ENCODE measurements at places on chromosomes 7 and 10. TPM values are rescaled to one million over a fixed set of nuclear protein-coding genes. Genes with fewer than 3 reads are reported as not detected.

DNA sequence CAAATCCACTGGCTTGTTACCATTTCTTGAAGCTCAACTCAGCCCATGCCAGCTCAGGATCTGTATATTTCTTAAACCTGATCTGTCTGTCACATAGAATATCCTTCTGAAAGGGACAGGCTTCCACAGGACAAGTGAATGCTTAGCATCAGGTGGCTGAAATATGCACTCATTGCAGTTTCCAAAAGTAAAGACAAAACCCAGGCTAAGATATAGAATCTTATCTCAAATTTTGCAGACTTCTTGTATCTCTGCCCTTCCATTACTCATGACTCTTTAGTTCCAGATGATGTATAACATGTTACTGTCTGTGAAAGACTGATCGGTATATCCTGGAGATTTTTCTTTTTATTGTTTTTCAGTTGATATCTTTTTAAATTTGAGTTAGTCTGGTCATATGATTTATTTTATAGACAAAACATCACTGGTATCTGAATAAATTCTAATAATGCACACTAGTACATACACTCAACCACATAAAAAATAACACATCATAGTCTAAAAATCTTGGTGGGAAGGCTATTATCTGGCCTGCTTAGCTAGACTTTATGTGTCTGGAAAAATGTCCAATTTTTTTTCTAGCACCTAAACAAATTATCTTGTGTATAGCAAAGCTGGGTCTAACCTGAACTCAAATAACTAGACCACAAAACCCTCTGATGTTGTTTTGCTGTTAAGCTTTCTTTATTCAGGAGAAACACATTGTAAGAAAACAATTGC lies 182.6 kb downstream of the ADAM12 start:
- H3K4me3 ChIP-seq, result no peak overlapping the region
- H3K4me1 ChIP-seq, result no peaks in the 10 kb centered on the region
- no peaks in the 10 kb centered on the region for H3K36me3 ChIP-seq

DNA sequence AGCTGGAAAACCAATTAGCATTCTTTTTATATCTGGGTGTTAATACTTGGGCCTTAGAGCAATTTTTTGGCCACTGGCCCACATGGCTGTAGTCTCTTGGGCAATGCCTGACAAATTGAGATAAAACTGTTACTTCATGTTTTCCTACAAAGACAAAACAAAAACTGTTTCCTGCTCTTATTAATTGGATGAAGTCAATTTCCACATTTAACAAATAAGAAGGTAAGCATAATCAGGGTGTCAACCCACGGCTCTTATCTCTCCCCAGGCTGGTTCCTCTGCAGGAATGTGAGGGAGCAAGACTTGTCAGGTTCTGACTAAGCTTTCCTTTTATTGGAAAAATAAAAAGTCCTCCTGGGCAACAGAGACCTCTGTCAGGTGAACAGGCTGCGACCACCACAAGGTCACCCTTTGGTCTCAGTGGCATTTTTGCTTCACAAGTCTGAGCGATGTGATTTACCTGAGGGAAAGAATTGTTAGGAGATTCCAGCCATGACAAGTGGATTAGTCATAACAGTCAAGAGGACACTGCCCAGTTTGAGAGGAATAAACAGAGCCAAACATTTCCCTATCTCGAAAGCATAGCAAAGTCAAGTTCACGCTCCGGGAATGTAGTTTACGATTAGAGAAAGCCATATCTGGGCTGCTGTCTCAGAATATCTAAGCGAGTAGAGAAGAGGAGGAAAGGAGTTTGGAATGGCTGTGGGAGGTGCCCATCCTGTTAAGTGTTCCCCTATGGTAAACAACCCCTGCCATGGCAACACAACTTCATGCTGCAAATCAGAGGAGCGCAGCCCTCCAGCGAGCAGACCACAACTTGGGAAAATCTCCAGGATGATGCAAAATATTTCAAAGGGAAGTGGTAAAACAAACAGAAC lies 144.4 kb downstream of the TES start:
- no peak for DNase-seq
- no peak overlapping the region for H3K4me3 ChIP-seq
- H3K27me3 ChIP-seq, result no peaks in the 10 kb centered on the region
- no peak overlapping the region for H3K27ac ChIP-seq

DNA sequence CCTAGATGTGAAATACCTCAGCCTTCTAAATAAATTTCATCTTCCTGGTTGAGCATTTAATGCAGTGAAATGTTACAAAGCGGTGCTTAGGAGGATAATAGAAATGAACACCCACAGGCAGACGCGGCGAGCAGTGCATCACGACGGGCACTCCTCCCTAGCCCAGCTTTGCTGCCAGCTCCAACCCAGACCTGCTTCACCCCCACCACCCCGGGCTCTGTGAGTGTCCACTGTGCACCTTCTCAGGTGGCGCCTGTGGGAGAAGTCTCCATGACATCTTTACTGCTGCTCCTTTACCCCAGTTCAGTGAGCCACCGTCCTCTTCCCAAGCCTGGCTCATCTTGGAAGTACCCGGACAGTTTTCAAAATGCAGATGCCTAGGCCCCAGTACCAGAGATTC lies 5.2 kb upstream of the CHST15 start:
- peaks cover 20% of the 10 kb centered on the region for H3K27me3 ChIP-seq
- no peaks in the 10 kb centered on the region for H3K36me3 ChIP-seq
- H3K4me3 ChIP-seq, result no peak overlapping the region
- H3K4me1 ChIP-seq, result peaks cover under 1% of the 10 kb centered on the region

GRCh38 chr7:105731042-105731441 lies 145.4 kb downstream of the ATXN7L1 start:
- no peak overlapping the region for H3K27ac ChIP-seq
- H3K36me3 ChIP-seq, result peaks cover 4% of the 10 kb centered on the region
- no peaks in the 10 kb centered on the region for H3K4me1 ChIP-seq
- no peak for DNase-seq
- no peaks in the 10 kb centered on the region for H3K27me3 ChIP-seq
- H3K4me3 ChIP-seq, result no peak overlapping the region

DNA sequence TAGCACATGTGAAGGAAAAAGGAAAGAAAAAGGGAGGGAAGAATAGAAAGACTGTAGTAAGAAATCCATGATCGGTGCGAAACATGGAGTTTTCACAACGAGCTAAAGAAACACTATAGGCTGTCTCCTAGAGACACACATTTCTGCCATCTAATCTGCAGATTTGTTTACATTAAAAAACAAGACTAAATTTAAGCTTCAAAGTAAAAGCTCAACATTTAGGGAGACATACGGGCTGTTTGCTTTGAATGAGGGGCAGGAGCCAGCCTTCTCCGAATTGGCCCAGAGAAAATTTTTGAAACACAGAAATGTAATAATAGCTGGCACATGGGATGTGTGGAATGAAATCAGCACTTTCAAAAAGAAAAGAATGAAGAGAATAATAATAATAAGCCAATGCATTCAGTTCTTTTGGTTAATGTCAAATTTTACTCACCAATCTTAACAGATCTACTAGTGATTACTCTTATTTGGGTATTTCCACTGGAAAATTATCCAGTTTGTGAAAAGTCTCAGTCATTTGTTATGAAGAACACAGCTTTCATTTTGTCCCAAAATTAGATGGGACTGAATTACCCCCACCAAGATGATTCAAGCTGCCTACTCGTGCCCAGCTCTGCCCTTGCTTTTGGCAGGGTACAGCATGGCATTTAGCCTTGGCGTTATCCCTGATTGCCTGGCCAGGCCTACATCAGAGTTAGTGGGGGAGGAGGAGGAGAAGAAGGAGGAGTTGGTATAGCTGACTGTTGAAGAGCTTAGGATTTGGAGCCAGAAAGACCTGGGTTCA lies 47.1 kb downstream of the MTURN start:
- H3K4me3 ChIP-seq, result no peak overlapping the region
- no peaks in the 10 kb centered on the region for H3K27me3 ChIP-seq
- H3K36me3 ChIP-seq, result no peaks in the 10 kb centered on the region
- H3K4me1 ChIP-seq, result peaks cover 8% of the 10 kb centered on the region
- DNase-seq, result no peak
- H3K27ac ChIP-seq, result no peak overlapping the region

DNA sequence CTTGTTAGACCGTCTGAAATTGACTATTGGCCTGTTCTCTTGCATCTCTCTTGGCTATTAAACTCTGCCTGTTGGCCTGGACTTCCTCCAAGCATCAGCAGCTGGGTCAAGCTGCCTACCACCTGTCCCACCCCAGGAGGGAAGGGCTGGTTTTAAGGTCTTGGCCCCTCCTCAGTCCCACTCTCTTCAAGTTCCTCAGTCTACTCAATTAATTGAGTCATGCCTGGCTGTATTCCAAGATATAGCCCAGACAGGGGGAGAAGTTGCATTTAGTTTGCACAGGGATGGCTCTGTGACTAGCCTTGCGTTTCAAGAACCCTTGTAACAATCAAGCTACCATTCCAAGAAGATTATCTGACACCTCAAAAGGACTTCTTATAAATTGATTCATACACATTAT lies 113.8 kb upstream of the GLI3 start:
- no peak overlapping the region for H3K4me3 ChIP-seq
- H3K27me3 ChIP-seq, result no peaks in the 10 kb centered on the region
- no peaks in the 10 kb centered on the region for H3K36me3 ChIP-seq
- no peak overlapping the region for H3K27ac ChIP-seq
- no peak for DNase-seq

- H3K36me3 ChIP-seq, result peaks cover 16% of the 10 kb centered on the region
- no peaks in the 10 kb centered on the region for H3K4me1 ChIP-seq
- no peaks in the 10 kb centered on the region for H3K27me3 ChIP-seq
Observed at GRCh38 chr10:18594574-18595156, 56.7 kb downstream of the NSUN6 start.

- no peaks in the 10 kb centered on the region for H3K27me3 ChIP-seq
- H3K4me1 ChIP-seq, result no peaks in the 10 kb centered on the region
- DNase-seq, result no peak
- H3K36me3 ChIP-seq, result peaks cover 12% of the 10 kb centered on the region
- no peak overlapping the region for H3K27ac ChIP-seq
- no peak overlapping the region for H3K4me3 ChIP-seq
Observed at GRCh38 chr7:156751319-156751718, 110.7 kb downstream of the RNF32 start.

GRCh38 chr7:90769036-90769435 lies 172.9 kb downstream of the CDK14 start:
- no peak overlapping the region for H3K27ac ChIP-seq
- no peaks in the 10 kb centered on the region for H3K4me1 ChIP-seq
- no peak for DNase-seq
- no peaks in the 10 kb centered on the region for H3K27me3 ChIP-seq
- H3K4me3 ChIP-seq, result no peak overlapping the region

DNA sequence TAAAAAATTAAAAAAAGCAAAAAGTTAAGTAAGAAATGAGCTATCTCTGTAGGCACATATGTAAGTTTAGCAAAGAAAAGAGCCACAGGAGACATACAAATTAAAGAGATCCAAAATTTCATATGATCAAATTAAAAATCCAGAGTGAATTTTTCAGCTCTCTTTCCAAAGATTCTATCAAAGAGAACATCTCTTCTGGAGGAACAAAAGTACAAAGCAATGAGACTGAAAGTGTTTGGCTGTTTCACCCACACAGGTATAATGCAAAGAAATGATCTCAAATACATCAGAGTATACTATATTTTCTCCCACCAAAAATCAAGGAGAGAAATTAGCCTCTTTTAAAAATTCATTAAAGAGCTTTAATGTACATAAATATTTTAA lies 74.8 kb upstream of the ASAH2 start:
- H3K27ac ChIP-seq, result no peak overlapping the region
- H3K4me3 ChIP-seq, result no peak overlapping the region

DNA sequence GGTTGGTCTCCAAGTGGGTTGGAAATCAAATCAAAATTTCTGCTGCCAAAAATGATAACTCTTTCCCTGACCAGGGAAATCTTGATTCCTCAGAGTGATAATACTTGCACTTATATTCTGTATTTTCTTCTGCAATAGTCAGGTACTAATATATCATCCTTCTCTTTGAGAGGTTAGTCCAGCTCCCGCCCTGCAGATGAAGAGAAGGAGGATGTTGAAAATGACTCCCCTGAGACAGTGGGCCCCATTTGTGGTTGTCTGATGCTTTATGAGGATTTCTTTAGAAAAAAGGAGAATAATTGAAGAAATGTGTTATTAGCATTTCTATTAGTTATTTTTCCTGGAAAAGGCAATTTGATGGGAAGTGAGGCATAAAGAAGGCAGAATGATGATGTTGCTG lies 213.0 kb downstream of the SEC23IP start:
- no peak overlapping the region for H3K4me3 ChIP-seq
- H3K27me3 ChIP-seq, result no peaks in the 10 kb centered on the region
- H3K36me3 ChIP-seq, result no peaks in the 10 kb centered on the region
- H3K27ac ChIP-seq, result no peak overlapping the region
- H3K4me1 ChIP-seq, result no peaks in the 10 kb centered on the region

DNA sequence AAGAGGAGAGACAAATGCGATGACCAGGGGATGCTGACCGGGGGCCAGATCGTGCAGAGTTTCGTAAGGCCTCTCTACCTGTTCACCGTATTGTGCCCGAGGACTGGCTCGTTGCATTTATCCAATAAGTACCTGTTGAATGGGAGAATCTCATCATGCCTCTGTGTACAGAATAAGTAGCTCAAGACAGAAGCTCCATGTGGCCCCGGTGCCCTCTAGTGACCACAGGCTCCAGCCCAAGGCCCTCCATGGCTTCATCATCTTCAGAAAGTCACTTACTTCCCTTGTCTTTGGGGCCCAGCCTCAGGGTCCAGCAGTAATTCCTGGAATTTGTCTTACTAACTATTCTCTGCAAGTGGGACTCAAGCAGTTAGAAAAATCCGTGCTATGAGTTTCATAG lies 151.0 kb downstream of the CHN2 start:
- no peaks in the 10 kb centered on the region for H3K27me3 ChIP-seq
- no peak overlapping the region for H3K27ac ChIP-seq
- no peak overlapping the region for H3K4me3 ChIP-seq
- no peaks in the 10 kb centered on the region for H3K36me3 ChIP-seq
- H3K4me1 ChIP-seq, result peaks cover 6% of the 10 kb centered on the region

GRCh38 chr10:76675951-76676587 lies 961.5 kb downstream of the KCNMA1 start:
- H3K27ac ChIP-seq, result no peak overlapping the region
- H3K4me3 ChIP-seq, result no peak overlapping the region
- H3K4me1 ChIP-seq, result no peaks in the 10 kb centered on the region
- no peaks in the 10 kb centered on the region for H3K27me3 ChIP-seq
- H3K36me3 ChIP-seq, result no peaks in the 10 kb centered on the region

- DNase-seq, result no peak
- H3K27me3 ChIP-seq, result no peaks in the 10 kb centered on the region
- no peaks in the 10 kb centered on the region for H3K4me1 ChIP-seq
- no peaks in the 10 kb centered on the region for H3K36me3 ChIP-seq
- H3K27ac ChIP-seq, result no peak overlapping the region
Observed at GRCh38 chr10:125134916-125135770, 25.2 kb downstream of the CTBP2 start.

DNA sequence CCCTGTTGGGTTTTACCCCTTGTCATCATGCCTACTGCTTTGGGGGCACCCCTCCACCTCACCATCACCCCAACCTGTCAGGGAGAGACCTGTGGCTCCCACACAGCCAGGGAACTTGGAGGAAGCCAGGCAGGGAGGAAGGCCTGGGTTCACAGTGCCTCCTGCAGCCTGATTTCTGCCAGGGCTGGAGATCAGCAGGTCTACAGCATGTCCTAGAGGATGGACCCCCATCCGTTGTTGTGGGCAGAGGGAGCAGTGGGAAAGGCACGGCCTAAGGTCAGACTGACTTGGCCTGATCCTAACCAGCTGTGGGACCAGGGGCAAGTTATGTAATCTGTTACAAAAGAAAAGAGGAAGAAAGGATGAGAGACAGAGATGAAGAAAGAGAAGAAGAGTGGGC lies 28.2 kb downstream of the ZCCHC24 start:
- no peak overlapping the region for H3K4me3 ChIP-seq
- H3K27me3 ChIP-seq, result no peaks in the 10 kb centered on the region
- peaks cover 7% of the 10 kb centered on the region for H3K4me1 ChIP-seq
- DNase-seq, result no peak

Gene SH2D4B
- total RNA-seq, result 0.16 TPM

Gene GPR15LG
- total RNA-seq, result not detected

Gene HHEX
- total RNA-seq, result 0.96 TPM

Gene TCAF2
- total RNA-seq, result 29.6 TPM

Gene KLLN
- total RNA-seq, result 0.36 TPM

Gene SPDYE2
- 0.36 TPM for total RNA-seq

Gene NPC1L1
- total RNA-seq, result not detected

Gene FAM25G
- not detected for total RNA-seq

Gene TMEM213
- not detected for total RNA-seq

Gene ZPBP
- not detected for total RNA-seq

Data from CD4-positive, alpha-beta T cell (primary cell).